ENCODE measurements at places on chromosomes 4 and X.

DNA sequence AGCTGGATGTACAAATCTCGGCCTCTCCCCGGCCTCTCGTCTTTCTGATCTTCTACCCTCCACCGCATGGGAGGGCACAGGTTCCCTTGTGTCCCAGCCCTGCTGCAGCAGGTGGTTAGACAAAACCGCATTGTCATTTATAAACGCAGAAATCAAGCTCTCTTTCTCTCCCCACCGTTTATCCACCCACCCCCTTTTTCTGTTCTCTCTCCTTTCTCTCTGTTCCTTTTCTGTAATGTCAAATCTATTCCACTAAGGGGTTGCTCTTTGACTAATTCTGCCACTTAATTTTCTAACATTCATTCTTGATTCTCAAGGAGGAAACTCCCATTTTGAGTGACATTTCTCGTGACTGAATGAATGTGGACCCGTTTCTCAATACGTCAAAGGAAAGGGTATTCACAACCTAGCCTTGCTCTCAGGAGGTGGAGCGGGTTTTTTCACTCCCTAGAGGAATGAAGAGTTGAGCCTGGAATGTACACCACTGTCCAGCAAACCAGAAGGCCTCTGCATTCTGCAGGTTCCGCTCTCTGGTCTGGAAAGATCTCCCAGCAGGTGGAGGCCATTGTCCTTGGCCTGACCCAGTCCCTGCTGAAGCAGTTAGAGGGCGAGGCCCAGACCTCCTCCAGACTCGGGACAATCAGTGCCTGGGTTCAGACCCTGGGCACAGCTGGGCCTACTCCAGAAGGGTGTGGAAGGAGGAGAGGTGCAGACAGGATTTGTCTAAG lies 70.9 kb upstream of the ENPP6 start:
- DNase-seq, result no peak

- no peak for DNase-seq
Measured at GRCh38 chr4:168757500-168757899, 252.6 kb downstream of the CBR4 start.

GRCh38 chr4:114519368-114519767 lies 79.2 kb upstream of the UGT8 start:
- DNase-seq, result no peak

- no peak for DNase-seq
Measured at GRCh38 chrX:87813566-87813965, 296.0 kb downstream of the KLHL4 start.

- DNase-seq, result no peak
Measured at GRCh38 chr4:175394208-175394607, 417.9 kb downstream of the GPM6A start.

- no peak for DNase-seq
Measured at GRCh38 chrX:112820364-112821268, 20.0 kb downstream of the AMOT start.

- no peak for DNase-seq
Measured at GRCh38 chrX:152259150-152259549, 120.8 kb upstream of the MAGEA10 start.

GRCh38 chrX:41449615-41450014 lies 2.5 kb downstream of the NYX start:
- DNase-seq, result no peak

DNA sequence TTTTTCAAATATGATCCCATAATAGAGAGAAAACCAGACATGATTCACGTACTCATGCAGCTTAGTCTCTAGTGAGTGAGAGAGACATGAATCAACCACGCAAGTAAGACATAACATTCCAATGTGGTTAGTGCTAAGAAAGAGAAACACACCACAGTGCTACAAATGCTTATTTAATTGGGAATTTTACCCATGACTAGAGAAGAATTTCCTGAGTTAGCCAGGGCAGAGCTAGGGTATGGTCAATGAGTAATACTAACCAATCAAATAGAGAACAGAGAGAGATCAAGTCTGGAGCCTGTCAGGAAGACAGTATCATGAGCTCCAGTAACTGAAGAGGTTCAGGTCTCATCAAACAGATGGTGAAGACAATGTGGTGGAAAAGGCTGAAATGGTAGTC lies 495.2 kb downstream of the PDGFC start:
- no peak for DNase-seq

- no peak for DNase-seq
Measured at GRCh38 chrX:115939636-115940160, 230.8 kb upstream of the AGTR2 start.

DNA sequence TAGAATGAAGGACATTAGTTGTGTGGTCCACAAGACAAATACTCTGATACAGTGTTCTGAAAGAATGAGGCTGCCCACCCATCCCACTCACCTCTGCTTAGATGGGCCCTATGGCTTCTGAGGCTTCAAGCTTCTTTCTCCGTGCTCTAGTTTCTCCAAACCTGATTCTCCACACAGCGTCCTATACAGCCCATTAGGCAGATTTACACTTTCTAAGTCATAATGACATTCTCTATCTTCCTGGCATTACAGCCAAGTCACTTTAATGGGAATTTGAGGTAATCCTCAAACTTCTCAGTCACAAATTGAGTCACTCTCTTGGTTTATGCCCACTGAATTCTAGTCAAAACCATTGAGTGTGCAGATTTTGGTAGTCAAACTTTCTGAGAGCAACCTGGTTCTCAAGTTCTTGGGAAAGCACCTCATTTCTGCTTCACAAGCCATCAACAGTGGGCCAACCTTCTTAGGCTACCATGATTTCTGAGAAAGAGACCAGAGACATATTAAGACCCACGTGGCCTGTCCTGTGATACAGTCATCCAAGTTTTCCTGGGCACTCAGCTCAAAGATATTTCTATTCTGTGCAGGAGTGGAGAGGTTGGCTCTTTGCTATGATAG lies 6.2 kb upstream of the SETD7 start:
- no peak for DNase-seq

DNA sequence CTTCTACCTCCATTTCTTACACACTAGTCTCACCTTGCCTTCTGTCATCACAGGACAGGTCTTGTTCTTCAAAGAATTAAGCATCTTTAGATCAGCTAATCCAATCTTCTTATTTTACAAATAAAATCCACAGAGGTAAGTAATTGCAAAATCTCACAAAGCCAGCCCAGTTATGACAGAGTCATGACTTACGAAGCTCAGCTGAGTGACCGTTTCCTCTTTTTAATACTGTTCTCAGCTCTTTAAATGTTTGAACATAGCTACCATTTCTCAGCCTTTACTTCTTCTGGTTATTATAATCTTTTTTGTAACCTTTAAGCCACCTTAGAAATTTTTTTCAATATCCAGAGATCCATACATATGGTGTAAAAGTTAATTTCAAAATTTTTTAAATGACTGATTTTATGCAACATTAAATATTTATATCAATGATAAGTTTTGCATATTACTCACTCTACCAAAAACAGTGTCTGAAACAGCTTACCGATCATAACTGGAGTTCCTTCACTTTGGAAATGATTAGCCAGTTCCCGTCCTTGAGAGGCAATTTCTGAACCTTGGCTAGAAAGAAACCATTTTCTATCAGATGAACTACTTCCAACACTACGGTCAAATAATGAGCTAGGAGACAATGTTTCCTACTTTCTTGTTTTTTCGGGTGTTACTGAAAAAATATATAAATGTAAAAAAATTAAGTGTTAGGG lies 8.8 kb downstream of the ANKRD37 start:
- DNase-seq, result no peak
